Heart right ventricle (tissue), 16 donors: ENCODE measurements at places on chromosomes 11 and 22. TPM values are rescaled to one million over a fixed set of nuclear protein-coding genes. Genes with fewer than 3 reads are reported as not detected.

FOLR1 gene
- 0.25 TPM for total RNA-seq

BDNF gene
- 0.67 TPM for total RNA-seq

MAP6 gene
- total RNA-seq = 7.2 TPM

ASRGL1 gene
- total RNA-seq = 9.1 TPM

SLC22A12 gene
- not detected for total RNA-seq

SLN gene
- total RNA-seq = 0.93 TPM

PRR33 gene
- 2.9 TPM for total RNA-seq

OR8G5 gene
- total RNA-seq = not detected

C11orf97 gene
- not detected for total RNA-seq

ANO9 gene
- 0.13 TPM for total RNA-seq

FAM83F gene
- total RNA-seq = 9.7 TPM

LMNTD2 gene
- total RNA-seq = 0.30 TPM

P4HA3 gene
- not detected for total RNA-seq

LIF gene
- 0.17 TPM for total RNA-seq
